ENCODE measurements at places on chromosomes 3 and 15.

- no peak for DNase-seq
Observed at GRCh38 chr3:15601046-15601398, 347 bp downstream of the HACL1 start.

GRCh38 chr3:31106912-31107311 is 212.5 kb upstream of the GADL1 start:
- no peak for DNase-seq

GRCh38 chr3:59609657-59610348 is 560.0 kb upstream of the CFAP20DC start:
- no peak for DNase-seq

GRCh38 chr15:68574046-68574445 is 4.7 kb upstream of the CORO2B start:
- DNase-seq = no peak

- DNase-seq = no peak
Observed at GRCh38 chr15:90189781-90190467, 11.2 kb upstream of the SEMA4B start.

- no peak for DNase-seq
Observed at GRCh38 chr3:111733154-111733553, 125.9 kb upstream of the PHLDB2 start.

- DNase-seq = no peak
Observed at GRCh38 chr3:140265302-140265701, 330.3 kb downstream of the CLSTN2 start.

- DNase-seq = peak; percentile 48
Observed at GRCh38 chr3:30319713-30320112, 286.7 kb upstream of the TGFBR2 start.

DNA sequence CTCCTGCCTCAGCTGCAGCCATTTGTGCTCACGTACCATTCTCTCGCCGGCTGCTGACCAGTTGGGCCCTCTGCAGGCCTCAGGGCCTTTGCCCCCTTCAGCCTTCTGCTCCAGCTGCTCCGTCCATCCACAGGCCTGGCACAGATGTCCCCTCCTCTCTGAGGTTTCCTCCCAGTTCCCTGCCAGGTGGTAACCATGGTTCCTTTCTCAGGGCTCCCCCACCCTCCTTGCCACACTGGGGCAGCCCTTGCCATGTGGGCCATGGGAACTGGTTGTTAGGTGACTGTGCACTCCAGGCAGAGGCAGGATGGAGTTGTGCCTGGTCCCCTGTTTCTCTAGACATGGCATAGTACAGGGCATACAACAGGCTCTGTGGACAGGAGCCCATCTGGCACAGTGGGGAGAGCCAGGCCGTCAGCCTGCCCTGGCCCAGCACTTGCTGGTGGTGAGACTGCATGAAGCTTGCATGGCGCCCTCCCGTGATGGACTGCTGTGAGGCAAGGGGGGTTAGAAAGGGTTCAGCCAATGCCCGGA is 148.9 kb downstream of the DNAJB8 start:
- DNase-seq = no peak

DNA sequence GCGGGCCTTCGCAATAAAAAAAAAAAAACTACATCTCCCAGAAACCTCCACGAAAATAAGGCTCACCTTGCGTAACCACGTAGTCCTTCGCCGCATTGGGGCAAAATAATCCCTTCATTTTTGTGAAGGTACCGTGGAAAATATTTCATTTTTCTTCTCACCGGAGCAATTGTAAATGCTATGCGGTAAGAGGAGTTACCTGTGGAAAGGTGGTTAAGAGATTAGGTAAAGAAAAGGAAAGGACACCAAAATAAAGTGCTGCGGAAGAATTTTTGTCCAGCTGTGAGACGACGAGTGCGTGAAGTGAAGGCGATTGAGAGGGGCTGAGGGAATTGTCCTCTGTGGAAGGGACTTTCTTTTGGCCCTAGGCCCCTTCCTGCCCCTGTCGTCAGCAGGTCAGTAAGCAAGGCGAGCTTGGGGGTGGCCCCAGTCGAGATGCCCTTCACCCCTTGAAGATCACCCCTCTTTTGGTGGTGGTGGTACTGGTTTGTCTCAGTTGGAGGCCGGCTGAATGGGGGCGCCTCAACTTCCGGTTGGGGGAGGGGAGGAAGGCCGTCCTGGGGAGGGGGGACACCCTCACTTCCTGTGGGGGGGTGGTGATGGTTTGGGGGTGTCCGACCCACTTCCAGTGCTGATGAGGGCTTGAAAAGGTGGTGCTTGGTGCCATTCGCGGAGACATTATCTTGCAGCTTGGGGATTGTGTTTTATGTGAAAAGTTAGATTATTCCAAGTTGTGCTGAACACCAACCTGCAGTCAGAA is at the start of gene HMG20A:
Gene HMG20A (plus strand): TSS at position 279 of the 760 bp plus-strand sequence. CDS start 37,520 bp downstream, outside the sequence.
- peak; percentile 74 for DNase-seq

DNA sequence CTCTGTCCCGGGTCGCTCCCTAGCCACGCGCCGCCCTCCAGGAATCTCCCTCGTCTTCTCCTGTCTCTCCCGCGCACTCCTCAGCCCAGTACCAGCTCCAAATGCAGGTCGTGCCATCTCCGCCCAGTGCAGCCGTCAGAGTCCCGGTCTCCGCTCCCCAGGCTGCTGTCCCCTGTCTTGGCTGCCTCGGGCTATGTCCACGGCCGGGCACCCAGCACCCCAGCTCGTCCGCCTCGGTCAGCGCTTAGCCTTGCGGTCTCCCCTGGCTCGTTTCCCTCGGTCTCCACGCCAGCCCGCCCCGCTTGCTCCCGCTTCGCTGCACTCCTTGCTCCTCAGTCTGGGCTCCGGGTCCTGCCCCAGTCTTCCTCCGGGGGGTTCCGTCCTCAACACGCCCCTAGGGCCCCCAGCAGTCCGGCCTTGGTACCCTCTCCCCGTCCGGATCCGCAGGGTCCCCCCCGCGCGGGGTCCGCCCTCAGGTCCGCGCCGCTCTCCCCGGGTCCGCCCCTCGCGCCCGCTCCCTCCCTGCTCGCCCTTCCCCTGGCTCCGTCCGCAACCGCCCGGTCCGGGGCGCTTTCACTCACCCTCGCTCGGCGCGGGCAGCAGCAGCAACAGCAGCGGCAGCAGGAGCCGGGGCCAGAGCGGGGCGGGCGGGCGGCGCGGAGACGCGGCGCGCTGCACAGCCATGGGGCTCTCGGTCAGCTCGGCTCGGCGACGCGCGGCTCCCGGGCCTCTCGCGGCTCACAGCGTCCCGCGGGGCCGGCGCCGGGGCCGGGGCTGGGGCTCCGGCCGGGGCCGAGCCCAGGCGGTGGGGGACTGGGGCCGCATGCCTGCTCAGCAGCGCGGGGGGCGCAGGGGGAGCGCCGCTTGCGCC is 462 bp downstream of the IGDCC3 start:
- DNase-seq = no peak

DNA sequence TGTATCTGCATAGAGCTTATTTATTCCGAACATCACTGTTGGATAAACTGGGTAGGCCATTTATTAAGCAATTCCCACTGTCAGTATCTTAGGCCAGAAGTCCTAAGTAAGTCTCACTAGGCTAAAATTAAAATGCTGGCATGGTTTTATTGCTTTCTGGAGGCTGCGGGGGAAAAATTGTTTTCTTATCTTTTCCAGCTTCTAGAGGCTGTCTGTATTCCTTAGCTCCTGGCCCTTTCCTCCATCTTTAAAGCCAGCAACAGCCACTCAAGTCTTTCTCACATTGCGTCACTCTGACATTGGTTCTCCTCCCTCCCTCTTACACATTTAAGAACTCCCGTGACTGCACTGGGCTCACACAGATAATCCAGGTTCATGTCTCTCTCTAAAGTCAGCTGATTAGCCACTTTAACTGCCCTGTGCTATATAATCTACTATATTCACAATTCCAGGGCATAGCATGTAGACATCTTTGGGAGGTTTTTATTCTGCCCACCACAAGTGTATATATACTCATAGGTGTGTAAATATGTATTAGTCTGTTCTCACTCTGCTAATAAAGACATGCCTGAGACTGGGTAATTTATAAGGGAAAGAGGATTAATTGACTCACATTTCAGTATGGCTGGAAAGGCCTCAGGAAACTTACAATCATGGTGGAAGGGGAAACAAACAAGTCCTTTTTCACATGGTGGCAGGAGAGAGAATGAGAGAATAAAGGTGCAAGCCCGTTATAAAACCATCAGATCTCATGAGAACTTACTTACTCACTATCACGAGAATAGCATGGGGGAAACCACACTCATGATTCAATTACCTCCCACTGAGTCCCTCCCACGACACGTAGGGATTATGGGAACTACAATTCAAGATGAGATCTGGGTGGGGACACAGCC is 113.5 kb upstream of the SLC7A14 start:
- DNase-seq = no peak

DNA sequence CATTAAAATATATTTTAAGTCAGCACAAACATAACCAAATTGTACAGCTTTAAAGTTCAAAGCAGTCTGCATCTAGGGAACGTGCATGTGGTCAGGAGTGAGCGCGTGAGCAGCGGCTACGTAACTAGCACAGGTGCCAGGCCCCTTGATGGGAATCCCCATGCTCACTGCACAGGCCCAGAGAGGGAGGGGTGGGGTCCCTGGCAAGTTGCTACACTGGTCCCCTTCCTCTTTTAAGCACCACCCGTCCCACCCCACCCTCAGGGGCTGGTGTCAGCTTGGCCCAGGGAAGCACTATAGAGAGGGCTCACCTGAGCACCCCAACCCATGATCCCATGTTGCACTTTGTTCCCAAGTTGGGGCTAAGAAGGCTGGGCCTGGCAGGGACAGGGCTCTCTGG is 835 bp upstream of the GMPPB start:
- DNase-seq = peak; percentile 37

Measured in DND-41 (cell line).